ENCODE measurements at places on chromosomes 13 and 19.
A peak's percentile ranks its signal among the peaks of the same experiment; 100 is the strongest.

GRCh38 chr13:31965361-31966066 lies 66.1 kb upstream of the FRY start:
- DNase-seq: no peak

DNA sequence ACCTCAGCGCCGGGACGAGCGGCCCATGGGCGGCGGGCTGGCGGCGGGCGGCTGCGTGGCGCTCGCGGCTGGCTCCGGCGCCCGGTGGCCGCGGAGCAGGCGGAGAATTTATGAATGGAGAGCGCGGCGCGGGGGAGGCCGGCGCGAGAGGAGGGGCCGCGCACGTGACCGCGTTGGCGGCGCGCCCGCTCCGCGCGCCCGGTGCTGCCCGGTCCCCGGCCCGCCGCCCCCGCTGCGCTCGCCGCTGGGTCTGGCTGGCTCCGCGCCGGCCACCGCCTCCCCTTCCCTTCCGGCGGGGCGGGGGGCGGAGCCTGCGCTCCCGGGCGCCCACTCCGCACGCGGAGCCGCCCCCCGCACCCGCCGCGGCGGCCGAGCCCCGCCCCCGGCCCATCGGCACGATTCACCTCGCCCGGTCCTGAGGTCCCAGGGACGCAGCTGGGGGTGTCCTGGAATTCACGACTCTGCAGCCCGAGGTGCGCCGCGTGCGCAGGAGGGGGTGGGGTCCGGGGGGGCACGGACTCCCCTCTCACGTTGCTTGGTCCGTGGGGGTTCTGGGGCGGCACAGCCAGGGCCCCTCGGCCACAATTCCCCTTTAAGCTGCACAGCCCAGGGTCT lies at the start of gene CBARP:
Gene CBARP (minus strand): TSS at position 252 of the 615 bp plus-strand sequence. CDS start 1,905 bp downstream, outside the sequence.
- DNase-seq: peak; percentile 46

DNA sequence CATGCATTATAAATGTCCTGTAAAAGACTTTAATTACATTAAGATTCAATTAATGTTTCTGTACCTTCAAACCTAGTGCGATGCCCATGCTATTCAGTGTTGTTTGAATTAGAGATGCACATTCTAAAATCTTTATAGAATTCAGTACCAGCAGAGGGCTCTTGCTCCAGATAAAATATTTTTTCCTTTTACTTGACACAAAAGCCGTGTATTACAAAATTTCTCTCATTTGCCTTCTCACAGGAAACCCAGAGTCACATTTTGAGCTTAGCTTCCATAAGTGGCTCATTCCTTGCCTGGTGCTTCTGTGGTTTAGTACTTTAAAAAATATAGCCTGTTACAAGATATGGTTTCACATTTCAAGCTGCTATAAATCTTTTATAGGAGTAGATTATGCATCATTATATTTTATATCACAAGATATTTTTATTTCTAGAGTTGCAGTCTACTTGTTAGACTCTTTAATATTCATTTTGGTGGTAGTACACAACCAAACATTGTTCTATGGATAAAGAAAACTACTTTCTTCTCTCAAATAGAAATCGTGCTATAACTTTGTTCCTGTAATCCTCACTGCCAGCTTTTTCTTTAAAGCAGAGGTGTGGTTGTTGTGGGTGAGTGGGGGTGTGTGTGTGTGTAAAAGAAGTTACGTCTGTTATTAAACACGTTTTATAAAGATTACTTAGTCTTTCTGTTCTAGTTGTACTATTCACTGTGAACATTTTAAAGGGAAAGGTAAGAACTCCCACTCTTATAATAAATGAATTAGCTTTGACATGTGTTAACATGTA lies 101.4 kb downstream of the RNF17 start:
- DNase-seq: no peak

DNA sequence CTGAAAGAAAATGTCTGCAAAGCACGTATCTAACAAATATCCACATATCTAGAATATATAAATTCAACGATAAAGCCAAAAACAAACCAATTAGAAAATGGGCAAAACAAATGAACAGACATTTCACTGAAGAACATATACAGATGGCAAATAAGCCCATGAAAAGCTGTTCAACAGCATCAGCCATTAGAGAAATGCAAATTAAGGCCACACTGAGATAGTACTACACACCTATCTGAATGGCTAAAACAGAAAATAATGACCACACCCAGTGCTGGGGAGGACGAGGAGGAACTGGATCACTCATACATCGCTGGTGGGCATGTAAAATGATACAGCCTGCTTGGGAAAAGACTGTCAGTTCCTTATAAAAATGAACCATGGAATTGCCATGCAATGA lies 32.0 kb downstream of the PDCD5 start:
- no peak for DNase-seq

DNA sequence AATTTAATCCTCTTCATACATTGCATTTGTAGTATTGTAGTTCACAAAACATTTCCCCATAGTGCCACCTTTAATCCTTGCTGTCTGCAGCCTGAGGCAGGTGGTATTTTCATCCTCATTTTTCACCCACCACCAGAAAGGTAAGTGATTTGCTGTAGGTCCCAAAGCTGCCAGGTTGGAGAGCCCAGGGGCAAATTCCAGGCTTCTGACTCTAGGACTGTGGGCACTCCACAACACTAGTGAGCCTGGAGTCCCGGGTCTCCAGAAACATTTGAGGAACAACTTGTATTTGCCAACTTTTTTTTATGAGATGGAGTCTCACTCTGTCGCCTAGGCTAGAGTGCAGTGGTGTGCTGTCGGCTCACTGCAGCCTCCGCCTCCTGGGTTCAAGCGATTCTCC lies 6.2 kb downstream of the ILF3 start:
- DNase-seq: no peak

- DNase-seq: no peak
These were observed 2385.0 kb downstream of the PCDH9 start for GRCh38 chr13:64845110-64845509.

GRCh38 chr13:75400775-75401174 lies 81.2 kb downstream of the TBC1D4 start:
- DNase-seq: no peak

DNA sequence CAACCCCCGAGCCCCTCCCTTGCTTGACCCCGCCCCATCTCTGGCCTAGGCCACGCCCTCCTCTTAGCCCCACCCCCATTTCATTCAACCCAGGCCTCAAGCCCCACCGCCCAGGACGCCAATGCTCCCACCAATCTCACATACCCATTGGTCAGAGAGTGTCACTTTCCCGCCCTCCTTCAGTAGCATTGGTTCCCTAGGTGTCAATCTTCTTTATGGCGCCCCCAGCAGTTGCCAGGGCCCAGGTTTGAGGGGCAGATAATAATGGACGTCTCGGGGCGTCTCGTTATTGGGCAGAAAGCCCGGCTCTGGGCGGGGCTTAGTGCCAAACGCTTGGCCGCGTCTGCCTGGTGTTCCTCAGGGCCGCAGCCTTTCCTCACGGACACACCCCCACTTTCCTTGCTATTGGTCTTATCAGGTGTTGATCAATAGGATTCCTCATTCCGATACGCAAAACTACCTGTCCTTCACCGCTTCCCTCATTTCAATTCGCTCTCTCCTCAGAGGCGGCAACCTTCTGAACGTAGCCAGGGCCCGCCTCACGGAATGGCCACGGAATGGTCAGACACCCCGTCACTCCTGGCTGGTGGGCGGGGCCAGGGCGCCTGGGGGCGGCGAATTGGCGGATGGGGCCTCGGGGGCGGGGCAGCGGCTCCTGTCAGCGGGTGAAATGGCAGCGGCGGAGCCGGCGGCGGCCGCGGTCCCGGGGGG lies at the start of gene EVI5L:
Gene EVI5L (plus strand): TSS at position 658 of the 711 bp plus-strand sequence. CDS start 16,325 bp downstream, outside the sequence.
- DNase-seq: peak; percentile 100

- no peak for DNase-seq
These were observed 14.6 kb downstream of the GTPBP3 start for GRCh38 chr19:17351815-17352435.

DNA sequence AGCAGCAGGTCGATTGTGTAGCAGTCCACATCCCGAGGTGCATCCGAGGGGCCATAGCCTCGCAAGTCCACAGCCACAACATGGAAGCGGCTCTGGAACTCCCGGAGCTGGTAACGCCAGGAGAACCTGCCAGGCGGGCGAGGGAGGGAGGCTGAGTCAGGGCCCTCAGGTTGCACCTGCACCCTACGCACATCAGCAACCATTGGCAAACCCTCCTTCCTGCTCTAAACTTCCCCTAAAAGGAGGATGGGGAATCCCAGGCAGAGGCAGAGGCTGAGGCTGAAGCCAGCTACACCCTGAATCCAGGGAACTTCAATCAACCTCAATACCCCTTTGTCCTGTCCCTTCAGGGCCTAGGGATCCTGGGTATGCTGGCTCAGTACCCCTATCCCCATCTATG lies 977 bp downstream of the EPHX3 start:
- DNase-seq: no peak

DNA sequence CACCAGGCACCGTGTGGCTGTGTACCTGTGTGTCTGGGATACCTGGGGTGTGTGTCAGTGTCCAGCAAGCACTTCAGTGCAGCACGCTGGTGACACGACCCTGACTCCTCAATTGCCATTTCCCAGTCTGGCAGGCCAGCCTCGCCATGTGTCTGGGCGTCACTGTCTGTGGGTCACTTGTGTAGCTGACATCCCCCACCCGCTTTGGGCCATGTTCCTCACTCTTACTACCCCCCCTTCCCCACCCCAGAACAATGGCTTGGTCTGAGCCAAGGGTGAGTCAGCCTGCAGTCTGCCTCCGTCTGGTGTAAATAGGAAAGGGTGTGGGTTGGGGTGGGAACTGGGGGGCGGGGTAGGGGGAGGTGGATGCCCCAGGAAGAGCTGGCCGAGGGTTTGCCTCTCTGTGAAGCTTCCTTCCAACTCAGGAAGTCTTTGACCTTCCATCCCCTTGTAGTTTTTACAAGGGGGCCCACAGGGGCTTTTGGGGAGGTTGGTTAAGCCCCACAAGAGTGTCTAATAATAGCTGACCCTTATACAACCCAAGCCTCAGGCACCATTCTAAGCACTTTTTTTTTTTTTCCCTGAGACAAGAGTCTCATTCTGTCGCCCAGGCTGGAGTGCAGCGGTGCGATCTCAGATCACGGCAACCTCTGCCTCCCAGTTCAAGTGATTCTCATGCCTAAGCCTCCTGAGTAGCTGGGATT lies 17.6 kb downstream of the NOVA2 start:
- DNase-seq: no peak

DNA sequence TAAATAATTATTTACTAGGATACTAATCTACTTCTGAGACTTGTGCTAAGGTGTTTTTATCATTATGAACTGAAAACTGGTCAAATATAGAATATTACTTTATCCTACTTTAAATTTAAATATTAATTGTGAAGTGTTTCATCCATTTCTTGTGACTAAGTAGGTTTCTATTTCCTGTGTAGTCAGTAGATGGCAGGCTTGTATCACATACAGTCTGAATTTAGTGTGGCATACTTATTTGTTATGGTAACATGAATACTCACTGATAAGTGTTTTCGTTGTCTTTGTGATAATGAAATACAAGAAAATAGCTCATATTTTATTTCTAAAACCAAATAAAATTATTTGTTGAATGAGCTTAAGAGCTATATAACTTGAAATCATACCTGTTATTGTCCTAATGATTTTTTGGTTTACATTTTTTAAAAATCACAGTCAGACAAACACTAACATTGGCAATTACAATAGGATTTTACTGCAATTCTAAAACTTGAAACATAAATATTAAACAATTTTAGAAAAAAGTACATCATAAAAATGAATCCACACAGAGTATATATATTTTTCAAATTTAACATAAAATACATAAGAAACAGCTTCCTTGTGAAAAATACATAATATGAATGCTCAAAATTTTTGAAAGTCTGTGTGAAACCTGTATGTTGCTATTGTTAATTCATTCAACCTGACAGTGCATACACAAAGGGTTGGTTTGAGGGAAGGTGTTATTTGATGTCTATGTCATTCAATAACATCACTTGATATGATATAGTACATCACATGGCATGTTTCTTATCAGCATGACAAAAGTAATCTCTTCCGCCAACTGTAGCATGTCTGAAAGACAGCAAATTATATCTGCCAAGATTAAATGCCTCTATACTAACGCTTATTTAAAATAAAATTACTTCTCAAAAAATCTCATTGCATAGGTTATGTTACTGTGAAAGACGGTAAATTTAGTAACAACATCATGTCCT lies 904.8 kb upstream of the PCDH20 start:
- DNase-seq: no peak

DNA sequence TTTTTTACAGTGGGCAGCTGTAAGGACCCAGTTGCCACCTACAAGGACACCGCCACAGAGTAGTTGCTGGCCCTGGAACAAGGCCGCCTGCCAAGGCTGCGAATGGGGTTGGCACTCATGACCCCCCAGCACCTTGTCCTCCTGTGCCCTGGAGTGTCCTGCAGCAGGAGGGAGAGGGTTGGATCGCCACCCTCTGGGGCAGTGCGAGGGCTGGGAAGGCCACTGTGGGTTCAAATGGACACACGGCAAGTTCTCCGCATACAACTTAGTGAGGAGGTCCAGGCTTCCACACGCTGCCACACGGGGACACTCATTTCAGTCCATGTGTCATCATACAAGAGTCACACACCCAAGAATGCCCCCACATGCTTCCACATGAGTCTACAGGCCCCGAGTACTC lies 978 bp downstream of the KLK8 start:
- no peak for DNase-seq

GRCh38 chr13:45683701-45684100 lies 18.4 kb upstream of the CBY2 start:
- DNase-seq: no peak

GRCh38 chr19:12984143-12984627 lies 11.1 kb upstream of the NFIX start:
- no peak for DNase-seq

DNA sequence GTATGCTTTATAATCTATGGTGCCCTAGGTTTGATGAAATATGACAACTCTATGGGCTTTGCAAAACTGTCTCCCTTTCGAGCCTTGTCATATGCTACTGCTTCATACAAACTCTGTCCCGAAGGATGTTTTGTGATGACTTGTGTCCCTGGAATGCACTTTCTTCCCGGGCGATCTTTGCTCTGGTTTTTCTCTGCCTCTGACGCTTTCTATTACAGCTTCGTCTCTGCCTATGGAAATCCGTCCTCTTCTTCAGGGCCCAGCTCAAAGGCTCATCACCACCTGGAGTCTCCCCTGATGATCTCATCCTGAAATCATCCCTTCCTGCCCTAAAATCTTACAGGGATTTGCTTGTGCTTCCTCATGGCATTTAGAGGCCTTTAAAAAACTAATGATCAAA lies 191.5 kb upstream of the KL start:
- no peak for DNase-seq

DNA sequence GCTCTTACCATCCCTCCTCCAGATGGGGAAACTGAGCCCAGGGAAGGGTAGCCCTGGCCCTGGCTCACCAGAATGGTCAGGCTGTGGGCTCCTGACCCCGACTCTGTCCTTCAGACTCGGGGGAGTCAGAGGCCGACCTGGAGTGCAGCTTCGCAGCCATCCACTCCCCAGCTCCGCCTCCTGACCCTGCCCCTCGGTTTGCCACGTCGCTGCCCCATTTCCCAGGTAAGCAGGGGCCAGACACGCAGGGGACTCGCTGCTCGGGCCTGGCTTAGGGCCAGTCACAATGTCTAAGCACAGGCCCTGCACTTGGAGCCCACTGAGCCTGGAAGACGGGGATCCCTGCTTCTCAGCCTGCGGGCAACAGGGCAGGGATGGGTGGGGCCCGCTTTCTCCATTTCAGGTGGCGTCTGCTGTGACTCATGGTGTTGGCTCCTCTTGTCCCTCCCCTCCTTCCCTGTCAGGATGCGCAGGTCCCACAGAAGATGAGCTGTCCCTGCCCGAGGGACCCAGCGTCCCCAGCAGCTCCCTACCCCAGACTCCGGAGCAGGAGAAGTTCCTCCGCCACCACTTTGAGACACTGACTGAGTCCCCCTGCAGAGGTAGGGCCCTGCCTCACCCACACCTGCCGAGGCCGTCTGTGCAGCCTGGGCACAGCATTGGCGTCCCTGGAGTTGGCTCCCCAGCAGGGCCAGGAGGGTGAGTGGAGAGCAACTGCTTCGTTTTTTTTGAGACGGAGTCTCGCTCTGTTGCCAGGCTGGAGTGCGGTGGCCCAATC lies 9.2 kb upstream of the OVOL3 start:
- no peak for DNase-seq
